AG10803 (cell line): ENCODE measurements at places on chromosomes 2 and 18.

DNA sequence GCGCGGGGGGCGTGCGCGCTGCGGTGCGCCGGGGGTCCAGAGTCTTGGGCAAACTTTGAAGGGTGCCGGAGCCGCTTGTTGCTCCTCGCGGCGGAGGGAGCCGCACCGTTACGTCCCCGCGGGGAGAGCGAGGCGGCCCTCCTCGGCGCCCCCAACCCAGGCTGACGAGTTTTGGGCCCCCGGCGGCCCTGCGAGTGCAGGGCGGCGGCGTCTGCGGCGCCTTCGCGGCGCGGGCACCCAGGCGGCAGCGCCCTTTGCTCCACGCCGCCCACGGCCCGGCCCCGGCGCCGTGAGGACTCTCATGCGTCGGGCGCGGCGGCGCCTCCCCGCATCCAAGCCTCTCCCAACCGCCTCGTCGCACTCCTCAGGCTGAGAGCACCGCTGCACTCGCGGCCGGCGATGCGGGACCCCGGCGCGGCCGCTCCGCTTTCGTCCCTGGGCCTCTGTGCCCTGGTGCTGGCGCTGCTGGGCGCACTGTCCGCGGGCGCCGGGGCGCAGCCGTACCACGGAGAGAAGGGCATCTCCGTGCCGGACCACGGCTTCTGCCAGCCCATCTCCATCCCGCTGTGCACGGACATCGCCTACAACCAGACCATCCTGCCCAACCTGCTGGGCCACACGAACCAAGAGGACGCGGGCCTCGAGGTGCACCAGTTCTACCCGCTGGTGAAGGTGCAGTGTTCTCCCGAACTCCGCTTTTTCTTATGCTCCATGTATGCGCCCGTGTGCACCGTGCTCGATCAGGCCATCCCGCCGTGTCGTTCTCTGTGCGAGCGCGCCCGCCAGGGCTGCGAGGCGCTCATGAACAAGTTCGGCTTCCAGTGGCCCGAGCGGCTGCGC lies 814 bp downstream of the FZD7 start:
- DNase-seq, result no peak

DNA sequence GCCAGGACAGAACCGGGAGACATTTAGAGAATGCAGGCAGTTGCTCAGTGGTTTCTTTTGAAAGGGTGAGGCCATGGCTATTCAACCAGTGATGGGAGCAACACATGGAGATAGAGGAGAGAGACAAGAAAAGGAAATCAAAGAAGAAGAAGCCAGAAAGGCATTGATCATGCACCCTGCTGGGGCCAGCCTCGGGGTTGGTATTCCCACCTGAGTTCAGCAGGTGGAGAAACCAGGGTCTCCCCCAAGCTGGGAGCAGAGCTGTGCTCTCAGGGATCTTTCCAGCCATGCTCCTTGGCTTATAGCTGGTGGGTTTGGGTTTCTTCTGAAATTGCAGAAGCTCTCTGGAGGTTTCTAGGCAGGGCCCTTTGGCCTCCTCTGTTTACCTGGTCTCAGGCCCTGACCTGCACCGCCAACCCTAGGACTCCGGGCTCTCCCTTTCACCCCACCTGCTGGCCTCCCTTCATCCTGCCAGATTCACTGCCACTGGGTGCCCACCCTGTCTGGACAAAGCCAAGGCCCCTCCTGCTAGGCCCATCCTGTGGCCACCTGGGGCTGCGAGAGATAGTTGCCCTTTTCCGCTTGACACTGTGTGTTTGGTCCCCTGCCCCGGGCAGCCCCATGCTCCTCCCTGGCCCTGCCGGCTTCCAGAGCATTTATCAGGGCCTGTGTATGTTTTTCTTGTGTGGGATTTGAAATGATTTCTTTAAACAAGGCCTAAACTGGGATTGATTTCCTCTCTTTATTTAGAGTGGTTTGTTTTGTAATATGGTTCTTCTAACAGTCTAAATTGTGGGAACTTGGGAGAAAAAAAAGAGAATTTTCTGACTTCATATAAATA lies 126.7 kb downstream of the DDX1 start:
- no peak for DNase-seq

- no peak for DNase-seq
Observed at GRCh38 chr2:148896136-148896535, 21.1 kb downstream of the KIF5C start.

DNA sequence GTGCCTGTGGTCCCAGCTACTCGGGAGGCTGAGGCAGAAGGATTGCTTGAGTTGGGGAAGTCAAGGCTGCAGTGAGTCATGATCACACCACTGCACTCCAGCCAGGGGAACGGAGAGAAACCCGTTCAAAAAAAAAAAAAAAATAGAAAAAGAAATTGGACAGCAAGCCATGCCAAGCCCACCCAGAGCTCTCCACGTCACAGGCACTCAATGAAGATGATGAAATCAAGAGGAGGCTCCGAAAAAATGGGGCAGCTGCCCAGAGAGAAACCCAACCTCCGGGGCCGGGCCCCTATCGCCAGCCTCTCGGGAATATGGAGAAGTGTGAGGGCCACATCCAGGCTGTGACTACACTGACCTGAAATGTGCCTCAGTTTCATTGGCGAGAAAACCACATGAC lies 40.0 kb downstream of the BIN1 start:
- peak; percentile 84 for DNase-seq

DNA sequence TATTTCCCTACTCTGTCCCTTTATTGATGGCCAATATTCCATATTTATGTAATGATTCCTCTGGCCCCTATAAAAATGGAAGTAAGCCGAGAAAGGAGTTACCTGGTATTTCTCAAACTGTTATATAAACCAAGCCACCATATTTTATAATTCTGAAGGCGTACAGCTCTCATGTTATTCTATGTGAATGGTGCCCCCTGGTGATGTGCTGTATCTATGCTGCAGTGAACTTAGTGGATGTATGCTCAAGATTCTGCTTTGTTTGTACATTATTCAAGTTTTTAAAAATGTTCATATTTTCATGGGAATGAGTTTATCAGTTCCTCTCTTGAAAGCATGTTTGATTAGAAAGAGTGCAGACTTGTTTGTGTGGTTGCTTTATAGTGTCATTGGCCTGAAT lies 194.5 kb upstream of the LRRTM1 start:
- DNase-seq, result peak; percentile 48

- DNase-seq, result no peak
Observed at GRCh38 chr18:63140038-63140450, 179.5 kb downstream of the BCL2 start.

DNA sequence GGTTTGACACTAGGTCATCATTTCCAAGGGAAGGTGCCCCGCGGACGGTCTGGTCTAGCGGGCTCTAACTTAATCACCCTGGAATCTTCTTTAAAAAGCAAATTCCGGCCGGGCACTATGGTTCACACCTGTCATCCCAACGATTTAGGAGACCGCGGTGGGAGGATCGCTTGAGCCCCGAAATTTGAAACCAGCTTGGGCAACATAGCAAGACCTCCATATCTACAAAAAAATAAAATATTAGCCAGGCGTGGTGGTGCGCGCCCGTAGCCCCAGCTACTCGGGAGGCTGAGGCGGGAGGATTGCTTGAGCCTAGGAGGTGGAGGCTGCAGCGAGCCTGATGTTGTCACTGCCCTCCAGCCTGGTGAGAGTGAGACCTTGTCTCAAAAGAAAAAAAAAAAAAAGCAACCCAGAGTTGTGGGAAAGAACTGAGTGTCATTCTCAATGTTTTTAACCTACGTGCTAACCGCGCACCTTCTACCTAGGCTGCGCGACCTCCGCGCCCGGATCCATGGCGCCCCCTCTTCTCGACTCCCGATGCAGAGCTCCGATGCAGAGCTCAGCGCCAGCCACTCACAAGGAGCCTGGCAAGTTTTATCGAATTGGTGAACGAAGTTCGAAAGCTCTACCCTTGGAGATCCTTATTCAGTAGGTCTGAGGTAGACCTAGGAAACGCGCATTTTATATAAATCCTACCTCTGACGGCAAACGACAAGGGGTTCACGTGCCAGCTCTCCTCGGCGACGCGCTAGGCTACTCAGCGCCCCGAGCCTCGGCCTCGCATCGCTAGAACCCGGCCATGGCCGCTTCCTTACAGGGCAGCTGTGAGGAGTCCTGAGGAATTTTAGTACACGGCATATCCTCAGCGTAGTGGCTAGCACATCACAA lies 888 bp upstream of the TWSG1 start:
- no peak for DNase-seq

GRCh38 chr2:71685941-71686611 lies 232.7 kb downstream of the DYSF start:
- DNase-seq, result no peak

DNA sequence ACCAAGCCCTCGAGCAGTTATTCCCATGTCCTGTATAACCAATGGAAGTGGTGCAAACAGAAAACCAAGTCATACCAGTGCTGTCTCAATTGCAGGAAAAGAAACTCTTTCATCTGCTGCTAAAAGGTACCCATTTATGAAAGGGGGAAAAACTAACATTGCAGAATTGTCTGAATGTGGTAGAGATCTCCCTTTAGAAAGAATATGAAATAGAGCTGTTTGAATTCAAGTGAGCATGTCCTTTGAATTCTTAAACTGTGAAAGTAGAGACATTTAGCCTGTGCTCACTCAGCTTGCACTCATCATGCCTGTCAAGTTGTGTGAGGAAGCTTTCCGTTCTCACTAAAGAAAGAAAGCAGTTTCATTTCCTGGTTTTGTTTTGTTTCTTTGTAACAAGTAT lies 87.4 kb downstream of the EML4 start:
- DNase-seq, result no peak

DNA sequence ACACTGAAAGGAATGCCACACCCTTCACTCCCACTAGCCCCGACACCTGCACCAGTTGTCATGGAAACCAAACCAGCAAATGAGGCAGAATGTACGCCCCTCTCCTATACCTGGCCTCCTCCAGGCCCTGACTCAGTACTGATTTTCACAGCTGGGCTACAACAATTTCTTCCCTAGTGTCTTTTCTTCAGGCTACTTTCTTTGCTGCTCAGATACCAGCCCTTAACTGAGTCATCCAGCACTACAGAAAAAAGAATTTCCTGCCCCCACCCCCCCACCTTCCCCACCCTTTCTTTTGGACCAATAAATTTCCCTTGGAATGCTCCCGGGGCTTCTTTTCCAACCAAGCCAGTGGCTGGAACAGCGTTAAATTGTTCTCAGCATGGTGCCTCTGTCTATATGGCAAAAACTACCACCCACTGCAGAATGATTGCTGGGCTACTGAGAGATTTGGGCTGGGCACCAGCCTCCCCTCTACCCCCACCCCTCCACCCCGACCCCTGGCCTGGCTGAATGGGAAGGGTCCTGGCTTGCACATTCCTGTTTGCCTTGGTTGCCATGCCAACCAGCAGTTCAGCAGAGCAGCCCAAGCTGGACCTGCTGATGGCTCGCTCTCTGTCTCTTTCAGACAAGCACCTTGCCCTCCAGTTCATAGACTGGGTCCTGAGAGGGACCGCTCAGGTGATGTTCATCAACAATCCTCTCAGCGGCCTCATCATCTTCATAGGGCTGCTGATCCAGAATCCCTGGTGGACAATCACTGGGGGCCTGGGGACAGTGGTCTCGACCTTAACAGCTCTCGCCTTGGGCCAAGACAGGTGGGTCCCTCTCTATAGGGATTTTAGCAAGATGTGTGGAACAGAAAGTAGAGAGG lies 11.3 kb downstream of the SLC14A2 start:
- DNase-seq, result peak; percentile 61

DNA sequence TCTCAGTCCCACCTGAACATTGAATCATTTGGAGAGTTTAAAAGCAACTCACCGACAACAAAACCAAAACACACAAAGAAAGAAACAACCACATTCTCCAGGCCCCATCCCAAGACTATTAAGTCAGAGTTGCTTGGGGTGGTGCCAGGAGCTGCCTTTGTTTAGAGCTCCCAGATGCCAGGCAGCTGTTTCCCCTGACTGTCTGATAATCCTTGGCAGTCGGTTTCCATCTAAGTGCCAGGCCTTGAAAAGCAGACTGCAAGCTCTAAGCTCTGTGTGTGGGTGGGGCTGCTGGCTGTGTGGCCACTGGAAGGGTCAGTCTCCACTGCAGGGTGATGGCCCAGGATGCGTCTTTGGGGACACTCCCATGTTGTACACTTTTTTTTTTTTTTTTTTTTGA lies 255.3 kb upstream of the AGAP1 start:
- DNase-seq, result peak; percentile 95

DNA sequence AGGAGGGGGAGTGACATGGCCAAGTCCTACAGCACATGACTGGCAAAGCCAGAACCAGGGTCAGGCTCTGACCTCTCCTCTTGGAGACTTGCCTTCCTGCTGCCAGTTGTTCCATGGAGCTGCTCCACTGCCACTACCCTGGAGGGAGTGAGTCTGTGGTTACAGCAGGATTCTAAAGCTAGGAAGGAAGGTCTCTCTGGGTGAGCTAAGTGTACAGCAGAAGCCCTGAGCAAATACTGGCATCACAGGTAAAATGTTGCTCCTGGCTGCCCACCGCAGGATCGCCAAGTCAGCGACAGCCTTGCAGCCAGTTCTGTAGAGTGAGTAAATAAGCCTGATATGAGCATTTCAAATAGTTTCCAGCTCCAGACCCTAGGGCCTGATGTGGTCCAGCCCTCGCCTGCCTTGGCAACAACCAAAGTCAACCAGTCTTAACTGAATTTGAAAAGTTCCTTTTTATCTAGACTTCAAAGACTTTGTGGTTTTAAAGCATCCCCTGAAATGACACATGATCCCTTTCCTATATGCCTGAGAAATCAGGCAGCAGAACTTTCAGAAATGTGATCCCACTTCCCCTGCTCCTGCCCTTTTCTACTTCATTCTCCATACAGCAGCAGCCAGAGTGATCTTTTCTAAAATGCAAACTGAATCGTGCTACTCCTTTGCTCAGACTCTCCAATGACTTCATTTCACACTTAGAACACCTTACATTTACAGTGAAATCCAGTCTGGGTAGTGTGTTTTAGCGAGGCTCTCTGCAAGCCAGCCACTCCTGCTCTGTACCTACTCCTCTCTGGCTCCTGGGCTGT lies 114.3 kb downstream of the MGAT5 start:
- DNase-seq, result no peak

DNA sequence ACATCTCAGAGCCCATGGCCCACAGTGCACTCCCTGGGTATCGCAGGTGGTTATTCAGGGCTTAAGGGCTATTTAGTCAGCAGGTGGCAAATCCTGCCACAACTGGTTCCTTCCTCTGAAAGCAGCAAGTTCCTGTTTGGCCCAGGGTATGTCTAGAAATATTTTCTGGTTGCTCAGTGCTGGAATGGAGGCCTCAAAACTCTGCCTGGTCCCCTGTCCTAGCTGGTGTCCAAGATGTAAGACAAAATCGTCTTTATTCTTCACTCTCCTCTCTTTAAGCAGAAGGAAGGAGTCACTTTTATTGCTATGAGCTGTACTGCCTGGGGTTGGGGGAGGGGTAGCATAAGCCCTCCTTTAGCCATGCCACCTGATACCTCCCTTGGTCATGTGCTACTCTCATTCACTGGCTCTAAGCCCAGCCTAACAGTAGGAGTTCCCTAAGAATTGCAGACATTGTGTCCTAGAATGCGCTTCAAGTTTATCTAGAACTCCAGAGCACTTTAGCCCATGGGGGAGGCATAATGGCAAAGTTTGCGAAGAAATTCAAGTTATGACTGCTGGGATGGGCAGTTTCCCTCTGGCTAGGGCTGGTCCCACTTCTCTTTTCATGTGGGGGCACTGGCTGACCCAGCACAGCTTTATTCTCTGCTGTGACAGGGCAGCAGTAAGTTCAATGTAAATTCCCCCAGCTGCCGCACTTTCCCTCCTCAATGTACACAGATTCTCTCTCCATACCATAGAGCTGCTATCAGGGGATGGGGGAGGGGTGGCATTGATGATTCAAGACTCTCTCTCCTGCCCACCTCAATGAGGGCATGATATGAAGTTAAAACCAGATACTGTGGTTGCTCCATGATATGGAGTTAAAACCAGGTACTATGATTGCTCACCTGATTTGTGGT lies 27.1 kb upstream of the CWC22 start:
- DNase-seq, result no peak

- DNase-seq, result no peak
Observed at GRCh38 chr2:74715880-74716279, 61.8 kb downstream of the SEMA4F start.

- DNase-seq, result no peak
Observed at GRCh38 chr2:46610021-46610420, 130.7 kb downstream of the TMEM247 start.
